Hematopoietic multipotent progenitor cell treated with erythropoietin and hydrocortisone succinate and interleukin-3 and kit ligand, for 8 days (in vitro differentiated cells): ENCODE measurements at places on chromosomes 5 and 9.

GRCh38 chr9:127833555-127833954, 20.9 kb downstream of the ENG start:
- no peak for DNase-seq

GRCh38 chr5:139038613-139039305, 159.4 kb downstream of the SIL1 start:
- peak; percentile 35 for DNase-seq

GRCh38 chr9:113205432-113205831, 15.6 kb downstream of the FKBP15 start:
- DNase-seq, result no peak

DNA sequence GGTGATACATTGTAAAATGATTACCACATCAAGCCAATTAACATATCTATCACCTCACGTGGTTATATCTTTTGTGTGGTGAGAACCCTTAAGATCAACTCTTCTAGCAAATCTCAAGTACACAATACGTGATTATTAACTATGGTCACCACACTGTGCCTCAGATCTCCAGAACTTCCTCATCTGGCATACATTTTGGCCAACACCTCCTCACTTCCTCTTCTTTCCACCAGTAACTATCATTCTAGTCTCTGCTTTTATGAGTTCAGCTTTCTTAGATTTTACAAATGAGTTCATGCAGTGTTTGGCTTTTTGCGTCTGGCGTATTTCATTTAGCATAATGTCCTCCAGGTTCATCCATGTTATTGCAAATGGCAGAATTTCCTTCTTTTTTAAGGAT, 35.8 kb downstream of the PRKACG start:
- DNase-seq, result peak; percentile 64

DNA sequence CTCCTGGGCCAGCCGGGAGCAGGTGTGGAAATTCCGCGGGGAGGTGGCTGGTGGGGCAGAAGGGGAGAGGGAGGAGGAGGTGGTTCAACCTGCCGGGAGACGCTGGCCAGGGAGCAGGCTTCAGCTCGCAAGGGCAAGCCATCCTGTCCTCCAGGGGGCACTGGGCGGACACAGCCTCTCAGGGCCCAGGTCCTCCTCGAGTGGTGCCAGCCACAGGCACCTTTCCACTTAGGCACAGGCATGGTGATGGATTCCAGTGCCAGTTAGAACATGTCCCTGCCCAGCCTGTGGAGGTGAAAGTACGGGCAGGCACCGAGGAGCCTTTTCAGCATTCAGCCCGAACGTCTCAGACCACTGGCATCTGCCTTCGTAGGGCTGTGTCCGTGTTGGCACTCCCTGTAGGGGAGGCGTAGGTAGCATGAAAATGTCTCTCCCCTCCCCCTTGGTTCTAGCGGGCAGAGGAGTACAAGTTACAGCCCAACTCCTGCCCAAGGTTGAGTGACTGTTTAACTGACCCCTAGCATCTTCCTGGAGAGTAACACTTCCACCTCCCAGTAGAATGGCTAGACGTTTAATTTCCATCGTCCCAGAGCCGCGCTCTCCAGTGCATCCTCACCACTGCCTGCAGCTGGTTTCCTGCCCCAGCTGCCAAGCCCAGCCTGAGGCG, 48.9 kb downstream of the DAB2IP start:
- DNase-seq, result peak; percentile 16

GRCh38 chr9:79610019-79610631, 38.4 kb downstream of the TLE4 start:
- no peak for DNase-seq

GRCh38 chr5:68424799-68425537, 209.4 kb downstream of the PIK3R1 start:
- peak; percentile 45 for DNase-seq

GRCh38 chr9:6132650-6133049, 83.0 kb upstream of the IL33 start:
- no peak for DNase-seq

DNA sequence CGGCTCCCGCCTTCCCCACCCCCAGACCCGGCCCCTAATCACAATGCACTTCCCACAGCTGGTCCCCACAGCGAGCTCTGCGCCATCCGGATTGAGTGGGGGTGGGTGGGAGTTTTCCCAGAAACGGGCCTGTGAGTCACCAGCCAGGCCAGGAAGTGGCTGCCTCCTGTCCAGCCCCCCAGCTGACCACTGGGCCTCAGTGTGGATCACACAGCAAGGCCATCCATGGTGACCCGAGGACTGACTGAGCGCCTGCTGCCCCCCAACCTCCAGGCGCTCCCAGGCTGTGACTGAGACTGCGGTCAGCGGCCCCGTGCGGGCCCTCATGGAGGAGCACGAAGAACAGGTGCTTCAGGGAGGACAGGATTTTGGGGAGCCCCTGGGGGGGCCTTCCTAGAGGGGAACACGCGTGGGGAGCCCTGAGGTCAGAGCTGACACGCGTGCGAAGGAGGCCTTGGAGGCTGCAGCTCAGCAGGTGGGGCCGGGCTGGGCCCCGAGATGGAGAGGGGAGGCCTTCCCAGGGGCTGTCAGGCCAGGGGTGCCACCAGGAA, 48.3 kb upstream of the EGFL7 start:
- no peak for DNase-seq

DNA sequence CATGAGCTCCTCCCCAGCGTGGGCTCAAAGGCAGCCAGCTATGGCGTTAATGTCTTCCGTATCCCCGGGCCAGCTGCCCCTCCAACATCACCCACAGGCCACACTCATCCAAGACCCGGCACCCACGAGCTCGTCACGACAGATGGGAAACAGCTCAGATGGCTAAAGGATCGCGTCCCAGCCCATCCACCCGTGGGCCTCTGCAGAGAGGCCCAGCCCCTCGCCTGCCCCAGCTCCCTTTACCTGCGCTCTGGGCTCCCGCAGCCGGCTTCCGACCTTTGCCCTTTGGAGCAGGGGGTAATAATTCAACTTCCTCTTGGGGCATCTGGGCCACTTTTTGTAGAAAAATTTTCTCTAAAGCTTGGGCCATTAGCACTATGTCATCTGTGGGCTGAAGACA, 16.5 kb downstream of the BRD3 start:
- DNase-seq, result no peak

- DNase-seq, result no peak
Observed at GRCh38 chr9:128940946-128941755, 6.3 kb downstream of the DOLK start.

DNA sequence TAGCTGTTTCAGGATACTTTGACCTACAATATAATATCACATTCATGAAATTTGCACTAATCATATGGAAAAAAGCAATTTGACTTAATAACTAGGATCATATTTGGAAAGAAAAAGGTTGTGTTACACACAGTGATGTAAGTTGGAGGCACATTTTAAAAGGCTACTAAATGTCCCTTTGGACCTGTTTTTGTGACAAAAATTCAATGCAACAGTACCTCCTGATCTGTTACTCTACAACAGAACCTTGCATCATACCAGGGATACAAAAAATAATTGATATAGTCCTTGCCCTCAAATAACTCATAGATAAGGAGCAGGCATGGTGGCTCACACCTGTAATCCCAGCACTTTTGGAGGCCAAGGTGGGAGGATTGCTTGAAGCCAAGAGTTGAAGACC, 67.1 kb downstream of the BAAT start:
- no peak for DNase-seq

DNA sequence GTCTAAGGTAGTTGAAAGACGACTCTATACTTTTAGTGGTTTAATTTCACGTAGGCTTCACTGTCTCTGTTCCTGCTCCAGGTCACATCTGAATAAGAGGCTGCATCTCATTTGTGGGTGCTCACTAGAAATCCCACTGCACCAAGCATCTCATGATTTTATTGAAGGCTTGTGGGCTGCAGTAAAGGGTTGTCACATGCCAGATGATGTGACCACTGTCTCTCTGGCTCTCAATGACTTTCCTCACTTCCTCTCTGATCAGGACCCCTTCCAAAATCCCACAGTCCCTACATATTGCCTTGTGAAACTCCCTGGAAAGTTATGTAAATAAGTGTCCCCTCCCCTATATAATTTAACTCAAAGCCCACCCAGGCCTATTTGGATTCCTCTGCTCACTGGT, 8.9 kb upstream of the ZCCHC10 start:
- DNase-seq, result no peak

DNA sequence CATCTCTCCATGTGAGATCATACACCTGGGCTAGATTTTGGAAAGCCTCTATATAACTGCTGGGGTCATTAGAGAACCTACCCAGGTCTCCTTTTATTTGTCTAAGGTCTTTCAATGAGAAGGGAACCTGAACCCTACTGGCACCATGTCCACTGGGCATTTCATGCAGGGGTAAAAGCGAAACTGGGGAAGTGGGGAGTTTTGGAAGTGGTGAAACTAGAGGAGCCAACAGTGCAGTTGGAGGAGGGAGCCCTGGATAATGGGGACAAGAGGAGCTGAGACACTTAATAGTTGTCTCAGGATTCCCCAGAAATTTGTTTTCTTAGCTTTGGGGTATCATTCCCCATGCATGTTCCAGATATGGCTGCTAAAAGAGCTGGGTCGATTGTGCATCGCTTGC, 169.0 kb upstream of the NREP start:
- no peak for DNase-seq

GRCh38 chr5:138177941-138178515, 402 bp downstream of the BRD8 start:
- peak; percentile 48 for DNase-seq

DNA sequence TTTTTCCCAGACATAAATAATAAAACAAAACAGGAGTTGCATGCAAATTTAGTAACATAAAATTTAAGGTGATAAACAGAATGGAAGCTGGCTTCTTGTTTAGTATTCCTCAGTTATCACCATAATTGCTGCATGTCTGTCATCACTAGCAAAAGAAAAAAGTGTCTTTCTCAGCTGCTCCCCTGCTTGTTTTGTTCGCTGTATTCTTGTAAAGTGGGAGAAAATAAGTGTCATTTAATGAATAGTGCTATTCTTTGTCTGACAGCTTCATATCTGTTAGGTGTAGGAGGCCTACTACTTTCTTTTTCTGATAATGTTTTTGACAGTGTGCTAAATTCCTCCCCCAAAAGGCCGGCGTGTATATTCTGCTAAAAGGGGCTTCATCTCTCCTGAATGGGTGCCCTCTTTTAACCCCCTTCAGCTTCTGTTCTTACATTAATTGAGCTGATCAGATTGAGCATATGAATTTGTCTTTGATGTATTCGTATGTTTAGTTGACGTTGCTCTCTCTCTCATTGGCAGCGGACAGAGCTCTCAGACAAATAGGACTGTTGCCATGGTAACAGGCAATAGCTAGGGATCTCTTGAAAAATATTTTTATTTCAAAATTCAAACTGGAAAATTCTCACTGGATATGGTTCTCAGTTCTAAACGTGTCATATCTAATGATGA, 303.8 kb downstream of the KIAA0825 start:
- DNase-seq, result no peak

GRCh38 chr5:58615972-58616371, 33.1 kb downstream of the RAB3C start:
- DNase-seq, result no peak

- DNase-seq, result no peak
Observed at GRCh38 chr9:79236466-79236865, 335.3 kb upstream of the TLE4 start.

GRCh38 chr9:131915181-131915580, 164.5 kb downstream of the MED27 start:
- no peak for DNase-seq

DNA sequence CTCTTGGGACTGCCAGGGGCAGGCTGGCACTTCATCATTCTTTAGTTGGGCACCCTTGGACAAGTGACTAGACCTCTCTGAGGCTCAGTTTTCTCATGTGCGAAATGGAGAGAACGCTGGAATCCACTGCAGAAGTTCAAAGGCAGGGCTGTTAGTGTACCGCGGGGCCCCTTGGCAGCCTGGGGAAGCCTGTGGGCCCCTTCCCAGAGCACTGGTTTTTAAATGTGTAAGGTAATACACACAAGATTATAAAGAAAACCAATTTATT, 209.5 kb upstream of the MVB12B start:
- no peak for DNase-seq

- DNase-seq, result peak; percentile 4
Observed at GRCh38 chr9:98504298-98505282, 204.1 kb downstream of the GABBR2 start.

GRCh38 chr5:163564321-163564938, 59.0 kb downstream of the MAT2B start:
- DNase-seq, result peak; percentile 63

DNA sequence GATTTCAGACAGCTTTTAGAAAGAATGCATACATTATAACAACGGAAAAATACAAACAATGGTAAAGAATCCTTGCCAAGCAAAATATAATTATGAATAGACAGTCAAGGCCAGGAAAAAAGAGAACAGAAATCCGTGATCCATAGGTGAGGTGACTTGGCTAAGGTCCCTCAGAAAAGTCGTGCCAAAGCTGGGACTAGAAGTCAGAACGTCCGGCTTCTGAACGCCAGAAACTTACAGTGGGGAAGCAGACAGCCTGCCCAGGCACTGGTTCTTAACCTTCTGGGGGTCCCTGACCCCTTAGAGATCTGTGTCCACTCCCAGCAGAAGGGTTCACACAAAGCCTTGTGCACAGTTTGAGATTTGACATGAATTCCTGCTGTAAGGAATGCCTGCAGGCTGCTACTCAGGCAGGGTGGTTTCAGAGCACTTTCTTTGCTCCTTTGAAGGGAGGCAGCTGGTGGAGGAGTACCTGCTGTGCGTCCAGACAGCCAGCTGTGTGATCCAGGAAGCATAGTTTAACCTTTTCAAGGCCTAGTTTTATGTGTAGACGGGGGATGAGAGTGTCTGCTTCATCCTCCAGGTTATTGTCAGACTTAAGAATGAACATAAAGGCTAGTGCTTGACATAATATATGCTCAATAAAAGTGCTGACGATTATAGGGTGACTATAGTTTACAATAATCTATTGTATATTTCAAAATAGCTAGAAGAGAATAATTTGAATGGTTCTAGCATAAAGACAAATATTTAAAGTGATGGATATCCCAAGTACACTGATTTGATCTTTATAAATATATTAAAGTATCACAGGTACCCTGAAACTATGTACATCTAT, 852 bp downstream of the ARHGEF37 start:
- DNase-seq, result peak; percentile 35

GRCh38 chr5:157390551-157391297, 69.3 kb upstream of the NIPAL4 start:
- no peak for DNase-seq

GRCh38 chr9:126147936-126148870, 178.4 kb upstream of the MVB12B start:
- no peak for DNase-seq

DNA sequence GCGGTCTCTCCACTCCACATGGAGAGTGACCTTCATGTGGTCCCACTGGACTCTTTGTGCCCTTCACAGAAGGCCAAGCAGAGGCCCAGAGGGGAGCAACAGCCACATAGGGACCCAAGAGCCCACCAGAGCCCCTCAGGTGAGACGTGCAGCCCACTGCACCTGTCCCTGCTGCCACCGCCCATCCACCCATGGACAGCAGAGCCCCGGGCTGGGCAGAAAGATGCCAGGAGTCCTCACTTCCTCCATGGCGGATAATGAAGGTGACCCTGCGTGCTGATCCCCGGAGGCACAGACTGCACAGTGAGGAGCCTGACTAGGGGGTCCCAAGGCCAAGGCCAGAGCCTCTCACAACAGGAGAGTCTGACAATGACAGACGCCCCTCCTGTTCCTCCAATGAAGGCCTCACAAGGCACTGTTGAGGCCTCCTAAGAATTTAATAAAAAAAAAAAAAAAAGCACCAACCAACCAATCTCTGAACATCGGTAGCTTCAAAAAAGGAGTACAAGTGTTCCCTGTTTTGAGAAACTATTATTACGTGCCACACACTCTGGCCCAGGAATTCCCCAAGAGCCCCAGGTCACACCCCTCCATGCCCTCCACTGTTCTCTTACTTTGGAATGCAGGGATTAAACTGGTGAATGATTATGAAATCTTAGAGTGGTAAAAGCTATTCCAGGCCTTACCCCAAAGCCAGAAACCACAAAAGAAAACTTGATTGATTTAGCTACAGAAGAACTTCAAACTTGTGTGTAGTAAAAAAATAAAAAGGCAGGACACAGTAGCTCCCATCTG, 2.8 kb upstream of the PPP1R26 start:
- no peak for DNase-seq
